ENCODE measurements at places on chromosomes 12 and 14. TPM values are rescaled to one million over a fixed set of nuclear protein-coding genes. Genes with fewer than 3 reads are reported as not detected.

The RDH12 gene
- 0.31 TPM for total RNA-seq

The JDP2 gene
- 4.2 TPM for total RNA-seq

The CNTN1 gene
- 385 TPM for total RNA-seq

The KLRC1 gene
- not detected for total RNA-seq

The HOXC4 gene
- total RNA-seq, result not detected

The RBMS2 gene
- 3.0 TPM for total RNA-seq

The IL26 gene
- total RNA-seq, result not detected

The PLEKHG7 gene
- not detected for total RNA-seq

The TOMM20L gene
- total RNA-seq, result not detected

The SOAT2 gene
- total RNA-seq, result not detected

DNA sequence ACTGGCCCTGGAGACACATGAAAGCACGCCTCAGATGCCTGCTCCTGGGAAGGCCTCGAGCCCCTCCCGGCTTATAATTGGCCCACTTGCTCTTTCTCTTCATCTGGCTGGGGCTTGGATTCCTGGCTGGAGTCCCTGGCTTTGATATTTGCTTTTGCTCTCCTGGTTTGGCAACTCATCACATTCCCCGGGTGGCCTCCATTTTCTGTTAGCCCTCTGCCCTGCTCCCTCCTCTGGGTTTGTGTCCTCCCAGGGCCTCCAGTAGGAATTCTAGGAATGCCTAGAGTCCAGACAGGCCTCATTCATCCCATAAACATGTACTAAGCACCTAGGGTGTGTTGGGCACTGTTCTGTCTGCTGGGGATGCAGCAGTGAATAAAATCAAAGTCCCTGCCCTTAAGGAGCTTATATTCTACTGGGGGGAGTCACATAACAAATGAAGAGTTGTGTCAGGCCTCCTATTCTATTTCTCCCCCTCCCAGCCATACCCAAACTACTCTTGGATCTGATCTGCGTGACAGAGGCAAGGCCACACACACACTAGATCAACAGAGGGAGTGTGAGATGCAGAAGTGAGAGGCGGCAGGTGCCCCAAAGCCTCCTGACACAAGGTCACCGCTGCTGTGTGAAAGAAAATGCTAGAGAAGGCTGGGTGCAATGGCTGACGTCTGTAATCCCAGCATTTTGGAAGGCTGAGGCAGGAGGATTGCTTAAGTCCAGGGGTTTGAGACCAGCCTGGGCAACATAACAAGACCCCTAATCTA, 21.3 kb upstream of the TSPAN9 start:
- no peak for DNase-seq

GRCh38 chr14:103540821-103541708, 12.1 kb downstream of the TRMT61A start:
- DNase-seq, result no peak

DNA sequence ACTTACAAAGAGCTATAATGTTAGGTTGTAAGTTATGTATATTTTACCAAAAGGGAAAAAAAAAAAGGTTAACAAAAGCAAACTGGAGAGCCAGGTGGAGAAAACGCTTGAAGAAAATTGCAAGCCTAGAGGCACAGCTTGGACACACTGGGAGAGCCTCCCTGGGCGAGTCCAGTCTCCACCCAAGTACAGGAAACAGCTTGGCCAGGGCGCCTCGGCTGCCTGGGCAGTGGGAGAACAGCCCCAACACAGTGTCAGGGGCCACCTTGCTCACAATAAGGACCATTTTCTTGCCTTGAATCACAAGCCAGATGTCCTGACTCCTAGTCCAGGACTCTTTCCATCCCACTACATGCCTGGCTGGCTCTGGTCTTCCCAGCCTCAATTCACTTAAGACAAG, 33.3 kb downstream of the TTC7B start:
- DNase-seq, result no peak

GRCh38 chr12:105167346-105167745, 59.8 kb downstream of the WASHC4 start:
- no peak for DNase-seq

- peak; percentile 55 for DNase-seq
Measured at GRCh38 chr12:701896-702539, 38.8 kb upstream of the NINJ2 start.

DNA sequence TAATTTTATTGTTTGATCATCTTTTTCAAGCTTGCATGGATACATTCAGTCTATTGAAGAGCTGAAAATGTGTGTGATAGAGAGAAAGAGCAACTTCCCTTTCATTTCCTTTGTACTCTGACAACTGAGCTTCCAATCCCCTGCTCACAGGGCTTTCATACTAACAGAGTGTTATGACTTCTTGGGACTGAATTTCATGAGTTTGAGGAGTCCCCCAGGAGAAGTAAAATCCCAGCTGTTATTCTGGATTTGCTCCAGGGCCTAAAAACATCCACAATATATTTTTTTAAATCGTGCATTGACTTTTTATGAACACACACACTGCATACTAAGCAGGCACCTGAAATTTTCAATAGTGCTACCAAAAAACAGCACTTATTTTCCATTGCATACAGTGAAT, 195.8 kb upstream of the CAND1 start:
- DNase-seq, result no peak

DNA sequence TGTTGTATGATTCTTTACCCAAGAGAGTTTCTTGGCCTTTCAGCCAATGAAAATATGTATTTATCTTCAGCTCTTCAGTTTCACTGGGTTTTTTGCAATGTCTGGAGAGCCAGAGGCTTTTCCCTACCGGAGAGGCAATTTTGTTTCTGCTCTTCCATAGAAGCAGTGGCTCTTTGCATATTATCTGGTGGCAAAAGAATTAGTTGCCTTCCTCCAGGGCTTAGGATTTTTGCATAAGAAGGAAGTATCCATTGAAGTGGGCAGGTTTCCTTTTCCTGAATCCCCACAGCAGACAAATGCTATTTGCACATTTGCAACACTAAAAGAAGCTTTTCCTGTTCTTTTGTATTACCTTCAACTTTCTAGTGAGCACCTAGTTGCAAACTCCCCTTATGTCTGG, 75.2 kb downstream of the NTS start:
- no peak for DNase-seq

DNA sequence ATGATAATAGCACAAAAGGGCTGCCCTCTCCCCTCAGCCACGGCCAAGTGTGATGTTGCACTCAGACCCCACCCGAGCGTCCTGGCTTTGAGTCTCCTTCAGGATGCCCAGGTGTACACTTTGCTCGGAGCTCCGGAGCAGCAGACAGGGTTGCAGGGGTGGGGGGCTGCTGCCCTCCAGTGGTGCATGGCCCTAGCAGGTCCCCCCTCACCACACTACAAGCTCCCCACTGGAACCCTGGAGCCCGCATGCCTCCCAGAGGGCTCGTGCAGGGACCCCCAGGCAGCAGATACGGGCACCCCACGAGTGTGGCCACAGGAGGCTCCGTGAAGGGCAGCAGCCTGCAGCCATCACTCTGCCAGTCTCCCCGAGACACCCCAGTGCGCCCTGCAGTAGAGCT, 69.9 kb upstream of the C14orf180 start:
- no peak for DNase-seq

DNA sequence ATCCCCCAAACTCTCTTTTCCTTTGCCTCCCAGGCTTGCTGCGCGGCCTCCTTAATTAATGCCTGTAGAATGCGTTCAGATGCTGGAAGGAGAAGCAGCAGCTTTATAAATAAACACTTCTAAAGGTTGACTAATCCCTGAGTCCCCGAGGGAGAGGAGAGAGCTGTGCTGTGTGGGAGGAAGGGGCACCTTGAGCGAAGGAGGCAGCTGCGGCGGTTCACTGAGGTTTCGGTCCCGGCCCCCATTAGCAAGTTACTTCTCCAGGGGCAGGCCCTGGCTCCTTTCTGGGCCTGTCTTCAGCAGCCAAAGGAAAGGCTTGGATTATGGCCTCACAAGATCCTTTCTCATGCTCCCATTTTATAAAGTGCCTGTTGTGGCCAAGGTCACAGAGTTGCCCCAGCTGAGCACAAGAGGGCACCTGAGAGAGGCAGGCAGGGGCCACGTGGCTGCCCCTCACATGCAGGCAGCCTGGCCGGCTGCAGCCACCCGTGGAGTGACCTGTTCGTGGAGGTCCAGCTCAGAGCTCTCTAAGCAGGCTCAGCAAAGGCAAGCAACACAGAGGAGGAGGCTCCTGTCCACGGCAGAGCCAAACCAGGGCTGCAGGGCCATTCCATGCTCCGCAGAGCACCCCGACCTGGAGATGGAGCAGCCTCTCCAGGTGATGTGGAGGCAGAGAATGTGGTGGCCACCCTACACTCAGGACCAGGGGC, 15.0 kb upstream of the CACNA2D4 start:
- no peak for DNase-seq

DNA sequence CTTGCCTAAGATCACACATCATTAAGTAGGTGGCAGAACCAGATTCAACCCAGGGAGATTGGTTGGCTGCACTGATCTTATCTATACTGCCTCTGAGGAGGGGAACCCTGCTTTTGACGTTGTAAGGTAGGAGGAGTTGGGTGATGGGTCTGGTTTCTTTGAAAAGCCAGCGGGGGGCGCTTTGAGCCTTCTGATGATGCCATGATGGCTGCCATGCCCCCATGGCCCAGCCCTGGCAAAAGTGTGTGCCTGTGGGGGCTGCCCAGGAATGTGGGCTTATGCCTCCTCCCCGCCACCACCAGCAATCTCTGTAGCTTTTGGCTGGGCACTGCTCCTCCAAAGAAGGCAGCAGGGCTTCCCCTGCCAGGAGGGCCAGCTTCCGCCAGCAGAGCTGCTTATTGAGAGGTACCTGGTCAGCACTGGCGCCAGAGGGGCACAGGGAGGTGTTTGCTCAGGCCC, 224.3 kb downstream of the SLC41A2 start:
- DNase-seq, result no peak

GRCh38 chr14:37289688-37290087, 92.0 kb downstream of the MIPOL1 start:
- no peak for DNase-seq

DNA sequence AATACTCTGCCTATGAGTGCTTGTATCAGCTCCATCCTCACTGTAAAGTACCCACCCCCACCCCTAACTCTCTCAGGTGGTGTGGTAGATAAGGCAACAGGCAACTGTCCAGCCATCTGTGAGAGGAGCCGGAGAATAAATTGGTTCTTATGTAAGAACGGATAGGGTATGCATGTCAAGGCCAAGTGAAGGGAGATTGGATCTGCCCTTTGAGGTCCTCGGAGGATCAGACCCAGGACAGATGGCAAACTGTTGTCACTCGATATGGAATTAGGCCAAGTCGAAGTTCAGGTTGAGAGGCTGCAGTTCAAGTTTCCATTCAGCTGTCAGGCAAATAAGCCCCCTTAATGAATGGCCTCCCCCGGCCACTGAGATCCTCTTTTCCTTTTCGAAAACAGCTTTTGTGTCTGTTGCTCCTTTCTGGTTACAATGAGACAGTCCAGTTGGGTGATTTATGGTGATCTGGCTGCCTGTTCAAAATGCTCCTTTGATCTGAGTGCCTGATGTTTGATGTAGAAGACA, 120.3 kb downstream of the VRK1 start:
- no peak for DNase-seq

All from occipital lobe (tissue), 3 donors.